C1 segment of cervical spinal cord (tissue), 14 donors: ENCODE measurements at places on chromosomes 13 and 19.

DNA sequence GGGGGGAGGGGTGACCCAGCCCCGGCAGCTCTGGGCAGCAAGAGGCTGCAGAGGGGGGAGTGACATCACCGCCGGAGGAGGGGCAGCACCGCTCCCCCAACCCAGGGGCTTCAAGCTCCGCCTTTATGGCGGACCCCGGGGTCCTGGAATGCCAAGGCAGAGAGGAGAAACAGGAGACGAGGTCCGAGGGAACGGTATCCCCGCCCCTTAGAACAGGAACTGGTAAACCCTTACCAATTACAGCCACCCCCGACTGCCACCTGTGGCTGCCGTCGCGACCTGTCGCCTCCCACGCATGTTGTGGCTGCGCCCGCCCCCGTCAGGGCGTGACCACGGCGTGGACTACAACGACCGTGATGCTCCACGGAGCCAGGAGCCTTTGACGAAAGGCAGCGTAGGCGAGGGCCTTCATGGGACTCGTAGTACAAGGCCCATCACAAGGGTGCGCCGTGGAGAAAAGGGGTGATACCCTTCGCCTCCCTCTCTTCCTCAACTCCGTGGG, 4.1 kb upstream of the KCNC3 start:
- DNase-seq: peak; percentile 88

DNA sequence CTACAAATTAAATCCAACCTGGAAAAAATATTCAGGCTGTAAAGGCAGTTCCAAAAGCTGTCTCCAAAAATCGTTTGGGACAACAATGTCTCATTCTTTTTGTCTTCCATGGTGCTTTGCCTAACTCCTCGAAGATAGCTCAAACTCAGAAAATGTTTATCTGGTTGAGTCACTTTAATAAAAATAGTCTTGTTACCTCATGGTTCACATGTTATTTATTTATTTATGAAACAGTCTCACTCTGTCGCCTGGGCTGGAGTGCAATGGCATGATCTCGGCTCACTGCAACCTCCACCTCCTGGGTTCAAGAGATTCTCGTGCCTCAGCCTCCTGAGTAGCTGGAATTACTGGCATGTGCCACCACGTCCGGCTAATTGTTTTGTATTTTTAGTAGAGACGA, 4.9 kb upstream of the BRD4 start:
- DNase-seq: no peak

- no peak for DNase-seq
Measured at GRCh38 chr13:64078480-64078936, 2662.9 kb upstream of the PCDH20 start.

DNA sequence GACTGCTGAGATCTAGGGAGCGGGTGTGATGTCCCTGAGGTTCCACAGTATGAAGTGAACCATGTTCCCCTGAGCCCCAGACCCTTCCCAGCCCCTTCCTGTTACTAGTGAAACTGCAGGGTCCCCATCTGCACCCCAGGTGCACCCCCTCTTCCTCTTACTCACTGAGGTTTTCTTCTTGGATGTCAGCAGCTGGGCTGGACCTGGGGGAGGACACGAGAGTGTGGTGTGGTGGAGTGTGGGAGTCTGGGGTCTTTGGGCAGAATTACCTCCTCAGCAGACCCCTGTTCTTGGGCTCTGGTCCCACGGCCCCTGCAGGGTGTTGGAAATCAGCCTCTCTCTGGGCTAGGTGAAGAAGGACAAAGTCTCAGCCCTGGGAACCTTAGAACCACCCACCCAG, 3.3 kb upstream of the LILRA6 start:
- DNase-seq: no peak
